ENCODE measurements at places on chromosomes 7 and 10.

GRCh38 chr10:89503652-89504370 lies 31.6 kb downstream of the SLC16A12 start:
- peak; percentile 64 for DNase-seq

- no peak for DNase-seq
These were observed 252.5 kb downstream of the RPS24 start for GRCh38 chr10:78286186-78286585.

GRCh38 chr7:121909716-121910345 lies 36.9 kb downstream of the PTPRZ1 start:
- DNase-seq = no peak

- peak; percentile 13 for DNase-seq
These were observed 30.4 kb downstream of the TMEM270 start for GRCh38 chr7:73891178-73891885.

GRCh38 chr10:88042160-88043100 lies 179.0 kb downstream of the PTEN start:
- peak; percentile 31 for DNase-seq
